Cerebellum (tissue), 4 donors: ENCODE measurements at places on chromosomes 4 and X.

DNA sequence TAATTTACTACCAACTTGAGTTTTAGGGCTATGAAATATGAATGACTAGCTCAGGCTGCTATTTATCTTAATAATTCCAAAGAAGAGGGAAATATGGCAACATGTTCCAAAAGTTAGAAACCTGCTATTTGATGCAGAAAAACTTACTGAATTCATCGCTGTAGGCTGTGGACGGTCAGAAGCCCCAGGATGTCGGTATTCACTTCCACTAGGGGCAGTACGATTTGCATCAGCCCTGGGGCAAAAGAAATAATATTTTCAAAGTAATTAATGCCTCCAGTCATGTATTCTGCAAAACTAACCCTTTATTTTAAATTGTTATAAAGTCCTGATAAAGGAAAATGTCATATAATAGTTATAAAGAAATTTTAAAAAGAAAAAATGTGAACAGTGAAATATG, 4.5 kb downstream of the PLRG1 start:
- no peak for DNase-seq

GRCh38 chrX:51779306-51779705, 36.1 kb downstream of the GSPT2 start:
- DNase-seq: no peak

DNA sequence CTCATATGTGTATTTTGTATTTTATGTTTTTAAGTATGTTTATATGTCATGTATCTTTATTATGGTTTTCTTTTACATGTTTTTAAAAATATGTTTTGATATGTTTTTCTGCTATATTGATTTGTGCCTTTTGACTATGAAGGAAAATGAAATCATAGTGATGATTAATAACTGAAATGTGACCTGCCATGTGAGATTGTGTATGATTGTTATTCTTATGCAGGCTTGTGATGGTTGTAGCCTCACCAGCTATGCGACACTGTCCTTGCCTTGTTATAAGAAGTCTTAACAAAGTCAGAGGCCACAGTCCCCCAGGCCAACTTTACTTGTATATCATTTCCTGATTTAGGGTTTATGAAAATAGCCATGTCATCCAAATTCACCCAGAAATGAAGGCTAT, 83.2 kb downstream of the TMEM131L start:
- no peak for DNase-seq

DNA sequence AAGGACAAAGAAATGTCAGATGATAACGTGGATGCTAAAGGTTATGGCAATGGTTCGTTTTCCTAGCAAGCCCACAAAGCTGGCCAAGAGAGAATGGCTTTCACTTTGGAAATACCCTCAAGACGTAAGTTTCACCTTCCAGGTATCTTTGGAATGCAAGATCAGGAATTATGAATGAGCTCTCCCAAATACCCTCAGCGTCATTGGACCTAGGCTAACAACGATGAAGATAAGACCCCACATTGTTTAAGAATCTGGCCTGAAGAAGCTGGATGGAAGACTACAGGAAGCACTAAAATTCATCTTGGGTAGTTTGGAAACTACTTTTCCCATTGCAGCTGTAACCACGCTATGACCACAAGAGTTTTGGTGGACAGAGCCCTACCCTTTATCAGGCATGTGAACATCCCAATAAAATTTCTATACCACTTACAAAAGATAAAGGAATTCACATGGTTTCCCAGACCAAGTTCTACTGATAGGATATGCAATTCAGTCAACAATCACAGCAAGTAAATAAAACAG, 111.9 kb downstream of the KDR start:
- DNase-seq: no peak

- no peak for DNase-seq
These were observed 346.7 kb downstream of the PDHA2 start for GRCh38 chr4:96186593-96186992.

DNA sequence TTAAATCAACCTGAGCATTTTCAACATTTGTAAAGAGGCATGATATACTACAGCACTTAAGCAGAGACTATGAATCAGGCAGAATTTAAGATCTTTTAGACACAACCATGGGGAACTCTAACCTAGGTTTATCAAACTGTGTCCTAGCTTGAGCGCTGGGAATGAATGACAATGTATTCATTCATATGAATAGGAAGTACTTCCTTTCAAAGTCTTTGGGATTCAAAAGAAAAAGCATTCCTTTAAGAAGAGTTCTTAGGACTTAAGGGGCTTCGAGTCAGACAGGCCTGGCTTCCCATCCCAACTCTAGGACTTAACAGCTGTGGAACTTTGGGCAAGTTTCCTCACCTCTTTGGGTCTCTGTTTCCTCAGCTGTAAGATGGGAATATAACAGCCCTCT, 104.6 kb downstream of the ANAPC4 start:
- no peak for DNase-seq

- no peak for DNase-seq
These were observed 297.0 kb upstream of the DCAF8L1 start for GRCh38 chrX:28278251-28278650.

DNA sequence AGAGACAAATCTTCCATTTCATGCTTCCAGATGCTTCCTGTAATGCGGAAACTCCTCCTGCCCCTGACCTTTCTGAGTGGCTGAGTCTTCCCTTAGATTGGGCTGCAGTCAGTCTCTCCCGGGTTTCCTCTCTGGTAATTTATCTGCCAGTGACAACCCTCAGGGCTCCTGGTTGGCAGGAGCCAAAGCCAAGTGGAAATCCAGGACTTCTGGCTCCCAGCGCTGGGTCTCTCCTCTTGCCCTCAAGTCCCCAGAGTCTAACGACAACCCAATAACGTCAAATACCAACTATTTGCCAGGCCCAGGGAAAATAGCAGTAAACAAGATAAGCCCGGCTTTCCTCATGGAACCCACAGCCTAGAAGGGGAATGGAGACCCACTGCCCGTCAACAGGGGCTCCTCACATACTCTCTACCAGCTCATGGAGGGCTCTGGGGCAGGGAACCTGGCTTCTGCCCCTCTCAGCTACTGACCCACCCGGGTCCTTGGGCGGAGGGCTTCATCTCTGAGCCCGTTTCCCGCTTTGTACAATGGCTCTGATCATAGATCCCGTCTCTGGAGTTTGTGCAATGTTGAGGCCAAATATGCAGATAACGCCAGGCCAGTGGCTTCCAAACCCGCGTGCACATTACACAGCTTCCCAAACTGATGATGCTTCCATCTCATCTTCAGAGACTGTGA, 1.1 kb upstream of the TBC1D14 start:
- DNase-seq: no peak

GRCh38 chr4:56844802-56845580, 23.5 kb upstream of the SPINK2 start:
- no peak for DNase-seq

- no peak for DNase-seq
These were observed 34.9 kb downstream of the ZCCHC13 start for GRCh38 chrX:74338852-74339251.

DNA sequence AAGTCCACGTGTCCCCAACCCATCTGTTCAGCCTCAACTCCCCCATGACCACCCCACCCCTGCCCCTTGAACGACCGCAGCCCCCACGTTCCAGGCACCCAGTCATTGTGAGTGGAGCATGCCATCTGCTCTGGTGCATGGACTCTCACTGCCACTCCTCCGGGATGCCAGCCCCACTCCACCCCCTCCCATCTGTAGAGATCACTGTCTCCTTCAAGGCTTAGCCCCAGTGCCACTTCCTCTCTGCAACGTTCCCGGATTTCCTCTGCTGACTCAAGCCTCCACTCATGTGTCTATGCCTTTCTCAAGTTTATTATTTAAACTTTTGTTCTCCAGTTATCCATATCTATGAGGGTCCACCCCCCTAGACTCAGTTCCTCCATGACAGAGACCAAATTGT, 54.0 kb downstream of the MAML3 start:
- DNase-seq: no peak

DNA sequence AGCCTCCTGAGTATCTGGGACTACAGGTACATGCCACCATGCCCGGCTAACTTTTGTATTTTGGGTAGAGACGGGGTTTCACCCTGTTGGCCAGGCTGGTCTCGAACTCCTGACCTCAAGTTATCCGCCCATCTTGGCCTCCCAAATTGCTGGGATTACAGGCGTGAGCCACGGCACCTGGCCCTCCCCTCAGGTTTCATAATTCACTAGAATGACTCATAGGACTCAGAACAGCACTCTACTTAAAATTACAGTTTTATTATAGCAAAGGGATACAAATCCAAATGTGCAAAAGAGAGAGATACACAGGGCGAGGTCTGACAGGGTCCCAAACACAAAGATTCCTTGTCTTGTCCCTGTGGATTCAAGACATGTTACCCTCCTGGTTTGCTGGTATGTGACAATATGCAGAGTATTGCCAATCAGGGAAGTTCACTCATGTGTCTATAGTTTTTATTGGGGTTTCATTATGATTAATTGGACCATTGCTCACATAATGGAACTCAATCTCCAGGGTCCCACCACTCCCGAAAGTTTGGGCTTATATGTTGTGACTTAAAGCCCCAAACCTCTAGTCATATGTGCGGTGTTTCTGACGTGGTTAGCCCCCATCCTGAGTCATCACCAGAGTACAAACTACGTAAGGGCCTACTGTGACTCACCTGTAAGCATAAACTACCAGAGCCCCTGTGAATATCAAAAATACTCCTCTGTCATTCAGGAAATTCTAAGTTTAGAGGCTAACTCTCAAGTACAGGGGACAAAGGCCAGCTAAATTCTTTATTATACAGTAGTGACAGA, 5.2 kb downstream of the YIPF6 start:
- no peak for DNase-seq
